ENCODE measurements at places on chromosomes 16 and 17.

- DNase-seq: no peak
These were observed at the start of gene MAZ for GRCh38 chr16:29806099-29806579. TSS of gene MAZ (plus strand) at chr16:29806529. CDS start at chr16:29806702, 173 bp downstream.

DNA sequence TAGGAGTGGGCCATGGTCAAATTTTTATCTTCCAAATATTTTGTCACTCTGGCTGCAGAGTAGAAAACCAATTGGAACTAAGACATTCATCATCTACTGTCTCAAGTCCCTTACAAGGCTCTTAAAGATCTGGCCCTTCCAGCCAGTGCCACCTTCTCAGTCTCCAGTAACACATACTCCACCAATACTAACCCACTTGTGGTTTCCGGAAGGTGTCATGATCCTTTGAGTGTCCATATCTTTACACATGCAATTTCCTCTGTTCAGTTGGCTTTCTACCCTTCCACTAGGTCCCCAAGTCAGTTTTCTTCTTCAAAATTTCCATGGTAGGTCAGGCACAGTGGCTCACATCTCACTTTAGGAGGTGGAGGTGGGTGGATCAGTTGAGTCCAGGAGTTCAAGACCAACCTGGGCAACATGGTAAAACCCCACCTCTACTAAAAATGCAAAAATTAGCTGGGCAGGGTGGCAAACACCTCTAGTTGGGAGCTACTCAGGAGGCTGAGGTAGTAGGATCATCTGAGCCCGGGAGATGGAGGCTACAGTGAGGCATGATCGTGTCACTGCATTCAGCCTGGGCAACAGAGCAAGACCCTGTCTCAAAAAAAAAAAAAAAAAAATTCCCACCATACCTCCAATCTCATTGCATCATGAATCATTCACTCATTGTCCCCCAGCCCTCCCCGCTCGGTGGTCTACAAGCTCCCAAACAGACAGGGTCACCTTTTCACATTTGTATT lies 6.0 kb upstream of the GRB2 start:
- DNase-seq: no peak

- DNase-seq: no peak
These were observed 4.9 kb downstream of the RPAIN start for GRCh38 chr17:5424909-5425308.

DNA sequence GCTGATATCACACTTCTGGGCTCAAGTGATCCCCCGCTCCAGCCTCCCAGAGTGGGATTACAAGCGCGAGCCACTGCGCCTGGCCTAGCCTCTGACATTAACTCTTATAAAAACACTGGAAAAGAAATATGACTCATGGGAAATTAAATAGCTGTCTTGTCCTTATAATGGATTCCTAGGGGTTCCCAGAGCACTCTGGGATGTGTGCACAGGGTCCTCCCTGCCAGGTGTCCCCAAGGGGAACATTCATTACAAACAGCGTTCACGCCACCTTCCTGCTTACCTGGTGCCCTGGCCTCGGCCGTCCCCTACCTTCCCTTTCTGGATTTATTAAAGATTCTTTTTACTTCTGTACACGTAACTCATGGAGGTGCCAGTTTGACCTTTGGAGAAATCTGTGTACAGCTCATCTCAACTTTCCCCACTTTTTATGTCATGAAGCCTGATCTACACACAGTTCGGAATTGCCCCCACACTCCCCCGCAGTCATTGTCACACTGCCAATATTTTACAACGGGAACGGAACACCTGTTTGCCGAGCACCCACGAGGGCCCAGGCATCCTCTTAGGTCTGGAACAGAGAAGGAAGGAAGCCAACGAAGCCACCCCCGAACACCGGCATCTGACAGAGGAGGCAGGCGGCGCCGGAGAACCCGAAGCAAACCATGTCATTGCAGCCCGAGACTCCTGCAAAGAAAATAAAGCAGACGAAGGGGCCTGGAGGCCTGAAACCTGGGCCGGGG lies 39.7 kb upstream of the MEAK7 start:
- no peak for DNase-seq

DNA sequence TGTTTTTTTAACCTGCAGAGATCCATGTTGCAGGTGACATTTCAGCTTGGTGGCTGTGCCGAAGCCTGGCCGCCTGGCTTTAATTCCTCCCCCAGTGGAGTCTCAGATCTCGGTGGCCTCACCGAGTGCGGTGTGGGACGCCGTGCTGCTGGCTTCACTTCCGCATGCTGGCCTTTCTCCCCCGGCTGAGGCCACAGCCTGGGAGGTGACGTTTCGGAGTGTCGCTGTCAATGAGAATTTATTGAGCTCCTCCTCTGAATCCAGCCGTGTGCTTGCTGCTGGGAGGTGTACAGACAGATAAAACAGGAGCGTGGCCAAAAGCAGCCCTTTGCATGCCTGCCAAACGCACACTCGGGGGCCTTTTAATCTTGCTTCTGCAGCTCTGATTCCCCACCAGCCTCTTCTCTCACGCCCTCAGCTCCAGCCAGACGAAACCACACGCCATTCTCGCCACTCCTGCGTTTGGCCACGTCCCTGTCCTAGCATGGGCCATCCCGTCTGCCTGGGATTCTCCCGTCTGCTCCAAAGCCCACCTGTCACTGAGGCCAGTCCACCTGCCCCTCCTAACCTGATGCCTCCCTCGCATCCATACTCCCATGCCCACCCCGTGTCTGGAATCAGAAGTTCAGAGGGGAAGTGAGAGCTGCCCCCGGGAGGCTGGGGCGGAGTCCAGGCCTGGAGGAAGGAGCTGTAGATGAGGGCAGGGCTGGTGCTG lies 3.6 kb downstream of the GSE1 start:
- peak; percentile 65 for DNase-seq

GRCh38 chr16:14399378-14400284 lies 230.4 kb downstream of the PARN start:
- no peak for DNase-seq

DNA sequence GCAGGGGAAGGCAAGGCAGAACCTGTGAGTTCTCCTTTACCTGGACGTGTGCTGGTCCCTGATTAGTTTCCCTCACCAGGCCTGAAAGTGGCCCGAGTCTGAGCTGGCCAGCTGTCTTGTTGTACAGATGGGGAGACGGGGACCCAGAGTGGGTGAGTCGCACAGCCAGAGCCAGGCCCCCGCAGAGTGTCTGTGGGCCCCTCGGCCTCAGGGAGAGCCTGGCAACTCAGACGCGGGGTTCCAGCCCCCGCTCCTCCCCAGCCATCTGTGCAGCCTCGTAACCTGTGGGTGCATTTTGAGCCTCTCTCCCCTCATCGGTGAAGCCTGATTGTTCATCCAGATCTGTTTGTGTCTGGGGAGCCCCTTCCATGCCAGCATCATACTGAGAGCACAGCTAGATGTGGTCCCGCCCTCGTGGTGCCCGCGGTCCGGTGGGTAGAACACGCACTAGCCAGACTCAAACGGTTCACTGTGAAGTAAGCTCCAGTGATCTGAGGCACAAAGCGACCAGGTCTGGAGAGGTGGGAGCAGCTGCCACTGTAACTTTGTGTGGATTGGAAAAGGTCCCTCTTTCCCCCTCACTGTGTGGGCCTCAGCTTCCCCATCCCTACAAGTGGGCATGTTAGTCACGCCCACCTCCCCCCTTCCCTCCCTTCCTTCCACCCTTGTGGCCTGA lies 6.0 kb upstream of the NDRG4 start:
- DNase-seq: no peak

DNA sequence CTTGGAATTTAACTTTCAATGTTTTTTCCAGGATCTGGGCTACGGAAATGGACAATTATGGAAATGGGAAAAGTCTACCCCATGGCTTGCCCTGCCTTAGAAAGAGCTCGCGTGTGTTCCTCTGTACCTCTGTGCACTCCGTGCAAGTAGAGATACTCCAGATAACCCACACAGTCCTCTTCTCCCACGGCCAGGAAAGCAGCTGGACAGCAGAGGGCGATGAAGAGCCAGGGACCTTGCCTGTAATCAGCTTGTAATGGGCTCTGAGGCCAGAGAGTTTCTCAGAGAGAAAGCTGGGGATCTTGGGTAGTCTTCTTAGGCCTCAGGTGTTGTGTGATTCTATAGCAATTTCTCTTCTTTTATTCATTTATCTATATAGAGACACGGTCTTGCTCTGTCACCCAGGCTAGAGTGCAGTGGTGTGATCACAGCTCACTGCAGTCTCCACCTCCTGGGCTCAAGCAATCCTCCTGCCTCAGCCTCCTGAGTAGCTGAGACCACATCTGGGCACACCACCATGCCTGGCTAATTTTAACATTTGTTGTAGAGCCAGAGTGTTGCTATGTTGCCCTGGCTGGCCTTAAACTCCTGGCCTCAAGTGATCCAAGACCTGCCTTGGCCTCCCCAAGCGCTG lies 2.4 kb upstream of the SOCS7 start:
- DNase-seq: peak; percentile 84

GRCh38 chr17:48624544-48625494 lies 1.3 kb downstream of the HOXB9 start:
- DNase-seq: no peak

GRCh38 chr17:835263-835662 lies 53.1 kb downstream of the MRM3 start:
- DNase-seq: no peak

GRCh38 chr16:89374393-89374960 lies 115.9 kb downstream of the ANKRD11 start:
- DNase-seq: no peak

- DNase-seq: peak; percentile 87
These were observed 6.1 kb downstream of the GJD3 start for GRCh38 chr17:40358323-40359038.

DNA sequence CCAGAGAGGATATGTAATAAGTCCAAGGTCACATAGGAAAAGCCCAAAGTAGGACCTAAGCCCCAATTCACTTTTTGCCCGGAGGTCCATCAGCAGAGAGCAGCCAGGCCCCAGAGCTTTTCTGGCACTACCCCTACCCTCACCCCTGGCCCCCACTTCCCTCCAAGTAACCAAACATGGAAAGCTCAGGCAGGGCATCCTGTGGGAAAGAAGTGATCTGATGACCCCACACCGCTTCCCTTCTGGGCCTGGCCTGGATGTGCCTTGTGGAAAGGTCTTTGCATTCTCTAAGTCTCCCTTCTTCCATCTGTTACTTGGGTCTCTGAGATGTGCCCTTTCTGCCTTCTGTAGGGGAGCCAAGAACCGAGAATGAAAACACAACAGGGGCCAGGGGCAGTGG lies 136.9 kb downstream of the TMEM132E start:
- DNase-seq: no peak

DNA sequence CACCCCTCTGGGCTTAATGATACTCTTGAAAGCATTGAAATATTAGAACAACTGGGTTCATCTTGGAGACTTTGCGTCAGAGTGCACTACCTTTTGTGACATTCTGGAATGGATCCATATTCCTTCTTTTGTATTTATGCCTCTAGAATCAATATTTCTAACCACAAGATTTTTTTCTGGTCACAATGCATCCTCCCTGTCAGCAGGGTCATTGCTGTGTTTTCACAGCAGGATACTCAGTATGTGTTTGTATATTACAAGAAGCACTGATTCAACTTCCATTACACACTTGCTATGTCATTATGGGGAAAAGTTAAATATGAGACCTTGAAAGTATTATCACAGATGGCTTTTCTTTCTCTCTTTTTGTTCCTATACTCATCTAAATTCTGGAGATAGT lies 370.0 kb downstream of the HS3ST3B1 start:
- no peak for DNase-seq

DNA sequence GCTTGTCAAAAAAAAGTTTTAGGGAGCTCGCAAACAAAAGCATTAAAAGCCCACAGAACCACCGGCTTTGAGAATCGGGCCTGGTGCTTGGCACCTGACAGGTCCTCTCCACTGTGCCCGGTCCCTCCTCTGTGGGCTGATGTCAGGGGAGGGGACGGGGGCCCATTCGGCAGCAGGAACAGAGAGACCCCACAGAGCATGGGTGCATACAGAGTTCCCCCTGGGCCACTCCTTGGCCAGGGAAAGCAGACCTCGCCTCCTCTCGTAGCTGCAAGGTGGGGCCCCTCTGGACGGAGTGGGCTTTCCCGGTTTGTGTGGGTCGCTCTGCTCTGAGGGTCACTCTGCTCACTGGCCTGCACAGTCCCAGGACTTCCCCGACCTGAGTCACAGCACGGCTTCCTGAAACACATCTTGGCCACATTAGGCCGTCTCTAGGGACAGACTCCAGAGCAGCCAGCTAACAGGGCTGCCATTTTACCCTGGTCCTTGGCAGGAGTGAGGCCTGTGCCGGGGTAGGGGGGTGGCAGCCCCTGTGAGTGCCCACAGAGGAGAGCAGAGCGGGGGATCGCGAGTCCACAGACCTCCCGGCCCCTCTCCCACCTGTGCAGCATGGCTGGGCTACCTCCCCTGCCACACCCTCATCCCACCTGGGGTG lies 11.1 kb downstream of the CBFA2T3 start:
- no peak for DNase-seq

DNA sequence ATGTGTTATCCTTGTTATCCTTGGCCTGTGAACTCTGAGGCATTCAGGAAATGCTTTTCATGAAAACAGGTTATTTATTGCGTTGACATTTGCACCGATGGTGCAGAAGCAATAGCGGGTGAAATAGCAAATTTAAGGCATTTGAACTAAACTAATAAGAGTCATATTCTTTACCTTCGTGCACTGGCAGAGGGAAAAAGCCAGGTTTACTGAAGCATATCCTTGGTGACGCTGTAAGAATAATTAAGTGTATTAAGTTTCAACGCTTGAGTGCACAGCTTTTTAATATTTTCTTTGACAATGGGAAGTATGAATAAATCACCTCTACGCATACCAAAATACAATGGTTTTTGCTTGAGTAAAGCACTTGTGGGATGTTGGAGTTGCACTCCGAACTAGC lies 13.6 kb upstream of the KPNA2 start:
- no peak for DNase-seq

GRCh38 chr17:75980188-75981018 lies 1.4 kb downstream of the TEN1 start:
- DNase-seq: no peak

- no peak for DNase-seq
These were observed 5.2 kb upstream of the RGS9 start for GRCh38 chr17:65131946-65132345.

GRCh38 chr17:16569358-16569712 lies 331 bp upstream of the ZNF287 start:
- no peak for DNase-seq

All from prostate gland (tissue), 2 donors.